ENCODE measurements at places on chromosomes 1 and 21.

- DNase-seq: no peak
These were observed 5.1 kb downstream of the DNASE2B start for GRCh38 chr1:84403347-84403746.

DNA sequence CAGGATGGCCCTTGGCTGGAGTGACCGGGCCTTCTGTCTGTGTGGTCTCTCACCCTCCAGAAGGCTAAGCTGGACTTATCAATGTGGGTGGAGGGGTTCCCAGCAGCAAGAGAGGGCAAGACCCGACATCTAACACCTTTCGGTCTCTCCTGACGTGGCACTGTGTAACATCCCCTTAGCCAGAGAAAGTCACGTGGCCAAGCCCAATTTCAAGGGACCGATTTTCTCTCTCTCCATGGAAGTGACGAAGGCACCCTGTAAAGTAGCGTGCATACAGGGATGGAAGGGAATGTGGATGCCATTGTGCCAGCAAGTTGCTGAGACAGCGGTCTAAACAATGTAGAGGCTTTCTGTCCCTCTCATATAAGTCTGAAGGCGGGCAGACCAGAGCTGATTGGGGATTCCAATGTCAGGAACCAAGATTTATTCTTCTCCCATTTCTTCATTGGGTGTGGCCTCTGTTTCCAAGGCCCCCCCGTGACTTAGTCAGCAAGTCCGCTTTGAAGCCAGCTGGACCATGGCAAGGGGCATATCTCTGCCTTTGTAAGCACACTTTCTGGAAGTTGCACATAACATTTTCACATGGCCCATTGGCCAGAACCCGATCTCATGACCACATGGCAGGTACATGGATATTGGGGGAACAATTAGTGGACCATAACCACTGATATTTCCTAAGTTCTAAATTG lies 12.5 kb downstream of the MX1 start:
- no peak for DNase-seq

GRCh38 chr1:57831624-57832023 lies 407.8 kb upstream of the DAB1 start:
- peak; percentile 93 for DNase-seq

DNA sequence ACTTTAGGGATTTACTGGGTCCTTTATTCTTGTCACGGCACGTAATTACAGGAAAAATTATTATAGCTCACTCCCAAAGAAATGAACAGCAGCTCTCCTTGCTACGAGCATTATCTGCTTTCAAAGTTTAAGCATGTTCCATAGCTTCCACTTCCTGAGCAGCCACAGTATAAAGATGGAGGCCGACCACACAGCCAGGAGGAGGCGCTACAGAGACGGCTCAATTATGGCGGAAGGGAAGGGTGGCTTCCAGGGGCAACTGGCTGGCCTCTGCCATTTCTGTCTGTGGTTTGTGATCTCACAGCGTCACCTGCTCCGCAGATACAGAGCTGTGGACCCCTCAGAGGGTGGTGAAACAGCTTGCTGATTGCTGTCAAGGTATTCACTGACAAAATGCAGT lies 212.3 kb upstream of the GREM2 start:
- DNase-seq: no peak

DNA sequence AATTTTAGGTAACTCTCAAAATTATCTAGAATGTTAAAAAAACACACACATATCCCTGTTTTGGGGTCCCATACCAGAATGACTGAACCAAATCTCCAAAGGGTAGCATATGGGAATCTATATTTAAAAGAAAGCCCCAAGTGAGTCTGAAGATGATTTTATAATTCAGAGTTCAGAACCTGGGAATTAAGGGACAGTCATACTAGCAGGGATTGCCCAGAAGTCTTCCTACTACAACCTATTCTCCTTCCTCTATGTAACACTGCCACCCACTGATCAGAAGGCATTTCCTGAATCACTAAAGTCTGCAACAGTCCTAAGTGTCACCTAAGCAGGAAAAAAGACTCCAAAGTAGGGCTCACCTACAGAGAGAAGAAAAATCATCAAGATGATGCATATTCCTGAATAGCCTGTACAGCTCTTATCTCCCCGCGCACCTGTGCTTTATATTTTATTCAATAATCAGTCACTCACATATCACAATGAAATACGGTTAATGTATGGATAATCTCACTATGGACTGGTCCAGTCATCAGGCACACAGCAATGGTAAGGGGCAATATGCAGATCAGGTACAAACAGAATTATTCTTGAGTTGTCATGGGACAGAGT lies 4.9 kb downstream of the RGS1 start:
- DNase-seq: peak; percentile 58

DNA sequence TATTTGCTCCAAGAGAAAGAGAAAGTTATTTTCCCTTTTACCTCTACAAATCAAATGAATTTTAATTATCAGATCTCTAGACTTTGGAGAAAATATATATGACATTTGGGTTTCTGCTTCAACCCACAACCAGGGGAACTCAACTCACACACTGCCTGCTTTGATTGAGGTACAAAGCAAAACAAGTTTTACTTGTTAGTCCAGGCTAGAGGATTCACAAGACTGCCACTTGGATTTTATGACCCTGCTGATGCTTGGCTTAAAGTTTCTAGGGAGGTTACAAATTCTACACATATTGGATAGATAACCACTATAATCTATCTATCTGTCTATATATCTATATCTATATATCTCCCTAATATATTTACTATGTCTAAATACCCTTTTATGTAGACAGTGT lies 467.3 kb upstream of the RGS18 start:
- DNase-seq: no peak

- DNase-seq: no peak
These were observed 376.4 kb downstream of the BRINP2 start for GRCh38 chr1:177547200-177547599.

GRCh38 chr1:248837781-248838356 lies at the start of gene ZNF672:
ZNF672 (plus strand) TSS chr1:248838224; CDS start chr1:248847275, 9,051 bp downstream.
- peak; percentile 99 for DNase-seq

DNA sequence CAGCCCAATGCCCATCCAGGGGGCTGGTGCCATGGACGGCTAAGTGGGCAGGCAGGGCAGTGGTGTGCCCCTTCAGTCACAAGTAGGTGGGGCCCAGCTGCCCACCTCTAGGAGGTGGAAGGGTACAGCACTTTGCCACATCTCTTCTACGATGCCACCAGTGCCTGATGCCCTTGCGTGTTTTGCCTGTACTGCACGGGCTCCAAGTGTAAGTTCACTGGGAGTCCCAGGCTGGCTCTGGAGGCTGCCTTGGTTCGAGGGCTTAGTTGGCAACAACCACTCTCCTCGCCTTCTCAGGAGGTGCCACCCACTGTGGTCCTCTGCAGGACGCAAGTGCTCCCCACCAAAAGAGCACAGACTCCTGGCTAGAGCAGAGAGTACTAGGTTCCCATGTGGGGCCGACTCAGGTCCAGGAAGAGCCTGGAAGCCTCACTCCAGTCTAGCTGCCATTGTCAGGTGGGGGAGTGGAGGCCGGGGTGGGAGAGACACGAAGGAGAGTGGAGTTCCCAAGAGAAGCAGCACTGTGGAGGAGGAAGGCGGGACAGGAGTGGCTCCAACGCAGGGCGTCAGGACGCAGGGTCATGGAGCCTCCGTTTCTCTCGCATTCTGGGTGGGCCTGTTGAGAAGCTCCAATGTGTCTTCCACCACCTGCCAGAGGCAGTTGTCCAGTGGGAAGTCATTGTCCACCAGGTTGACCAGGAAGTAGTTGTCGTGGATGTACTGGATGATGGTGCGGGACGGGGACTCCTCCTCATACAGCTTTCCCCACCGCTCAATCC lies 15.5 kb downstream of the MTHFR start:
- DNase-seq: no peak

DNA sequence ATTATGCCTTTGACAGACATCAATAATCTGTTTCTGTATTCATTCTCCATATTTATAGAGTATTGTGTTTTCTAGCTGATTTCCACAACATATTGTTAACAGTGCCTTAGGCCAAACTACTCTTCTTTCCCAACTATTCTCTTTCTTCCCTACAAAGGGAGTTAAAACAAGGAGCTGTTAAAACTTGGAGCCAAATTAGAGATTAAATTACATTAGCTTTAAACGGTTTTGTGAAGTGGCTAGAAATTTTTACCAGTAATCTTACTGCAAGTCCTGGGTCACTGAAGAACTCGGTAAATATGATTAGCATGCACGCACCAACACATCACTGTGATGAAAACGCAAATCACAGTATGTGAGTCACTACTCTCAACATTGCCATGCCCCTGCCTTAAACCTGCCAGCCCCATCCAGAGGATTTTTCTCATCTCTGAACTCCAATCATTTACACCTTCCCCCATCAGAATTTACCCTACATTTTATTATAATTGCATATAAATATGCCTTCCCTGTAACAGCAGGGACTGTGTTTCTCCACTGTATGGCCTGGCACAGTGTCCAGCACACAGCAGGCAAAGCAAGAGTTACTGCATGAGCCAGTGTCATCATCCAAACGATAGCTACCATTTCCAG lies 1.5 kb upstream of the PRDX6 start:
- DNase-seq: peak; percentile 41

GRCh38 chr1:75334876-75335389 lies 200.7 kb downstream of the LHX8 start:
- DNase-seq: peak; percentile 11

DNA sequence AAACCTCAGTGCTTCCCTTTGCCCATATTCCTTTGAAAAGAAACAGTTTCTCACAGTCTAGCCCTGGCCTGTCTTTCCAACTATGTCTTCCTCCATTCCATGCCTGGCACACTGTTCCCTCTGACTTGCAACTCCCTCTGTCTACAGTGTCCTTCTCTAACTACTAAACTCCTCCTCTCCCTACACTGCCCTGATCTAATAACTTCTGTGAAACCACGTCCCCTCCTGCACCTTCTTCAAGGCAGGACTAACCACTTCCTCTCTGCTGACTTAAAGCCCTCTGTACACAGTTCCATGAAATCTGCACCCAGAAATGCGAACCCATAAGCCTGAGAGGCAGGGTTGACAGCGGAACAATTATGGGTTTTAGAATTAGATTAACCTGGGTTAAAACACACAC lies 62.2 kb upstream of the ATP1B1 start:
- peak; percentile 61 for DNase-seq

DNA sequence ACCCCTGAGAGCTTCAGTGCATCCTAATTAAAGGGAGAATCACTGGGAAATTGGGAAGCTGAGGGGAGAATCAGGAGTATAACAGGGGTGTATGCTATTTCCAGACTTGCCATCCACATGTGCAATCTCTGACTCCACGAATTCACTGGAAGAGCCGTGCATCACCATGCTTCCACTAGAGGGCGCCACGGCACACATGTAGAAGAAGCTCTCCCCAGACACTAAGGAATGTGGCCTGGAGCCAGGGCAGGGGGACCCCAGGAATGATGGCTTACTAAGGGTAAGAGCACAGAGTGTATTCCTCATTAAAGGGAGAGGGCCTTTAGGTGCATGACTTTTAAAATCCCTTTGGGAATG lies 81.5 kb downstream of the ABCA4 start:
- peak; percentile 78 for DNase-seq

GRCh38 chr1:101540161-101540560 lies 303.3 kb downstream of the S1PR1 start:
- no peak for DNase-seq

DNA sequence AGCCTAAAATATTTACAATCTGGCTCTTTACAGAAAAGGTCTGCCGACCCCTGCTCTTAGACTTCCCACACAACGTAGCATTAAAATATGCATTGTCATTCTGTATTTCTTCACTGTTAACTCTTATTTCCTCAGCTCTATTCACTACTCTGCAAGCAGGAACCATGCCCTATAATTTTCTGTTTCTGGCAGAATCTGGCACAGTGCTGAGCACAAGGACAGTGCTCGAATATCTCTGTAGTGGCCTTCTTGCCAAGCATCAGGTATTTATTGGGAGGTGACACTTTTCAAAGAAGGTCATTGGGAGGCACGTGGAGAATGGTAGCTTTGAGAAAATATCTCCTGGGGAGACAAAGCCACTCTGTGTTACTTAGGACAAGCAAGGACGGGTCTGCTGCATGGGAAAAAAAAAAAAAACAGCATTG lies 77.9 kb downstream of the PSMG1 start:
- no peak for DNase-seq

DNA sequence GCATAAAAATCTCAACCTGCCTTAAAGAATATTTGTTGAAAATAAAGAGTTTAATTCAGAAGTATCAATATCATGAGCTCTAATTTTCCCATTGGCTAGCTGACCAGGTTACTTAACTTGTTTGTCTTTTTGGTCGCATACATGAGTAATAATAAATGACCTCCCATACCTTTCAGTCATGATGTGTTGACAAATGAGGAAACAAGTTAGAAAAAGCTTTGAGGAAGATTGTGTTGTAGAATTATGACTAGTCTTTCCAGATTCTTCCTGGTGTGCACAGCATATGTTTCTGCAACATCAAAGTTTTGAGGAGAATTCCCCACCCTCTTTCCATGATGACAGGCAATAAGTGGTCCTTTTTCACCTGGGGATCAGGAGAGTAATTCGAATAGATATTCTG lies 17.6 kb upstream of the PAPPA2 start:
- peak; percentile 43 for DNase-seq

GRCh38 chr1:2314803-2315673 lies 76.3 kb downstream of the MORN1 start:
- peak; percentile 33 for DNase-seq

DNA sequence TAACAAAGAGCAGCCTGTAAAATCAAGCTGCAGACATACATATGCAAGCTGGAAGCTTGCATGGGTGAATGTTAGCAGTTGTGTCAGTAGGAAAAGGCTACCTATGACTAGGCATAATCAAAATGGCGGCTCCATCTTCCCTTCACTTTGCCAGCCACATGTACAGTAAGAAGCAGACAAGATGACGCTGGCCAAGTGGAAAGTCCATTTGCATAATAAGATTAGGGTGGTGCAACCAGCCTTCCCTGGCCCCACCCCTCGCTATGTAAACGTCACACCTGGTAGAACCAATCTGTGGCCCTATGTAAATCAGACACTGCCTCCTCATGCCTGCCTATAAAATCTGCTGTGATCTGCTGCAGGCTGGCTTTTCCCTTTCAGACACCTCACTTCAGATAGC lies 171.9 kb upstream of the USP25 start:
- DNase-seq: no peak

DNA sequence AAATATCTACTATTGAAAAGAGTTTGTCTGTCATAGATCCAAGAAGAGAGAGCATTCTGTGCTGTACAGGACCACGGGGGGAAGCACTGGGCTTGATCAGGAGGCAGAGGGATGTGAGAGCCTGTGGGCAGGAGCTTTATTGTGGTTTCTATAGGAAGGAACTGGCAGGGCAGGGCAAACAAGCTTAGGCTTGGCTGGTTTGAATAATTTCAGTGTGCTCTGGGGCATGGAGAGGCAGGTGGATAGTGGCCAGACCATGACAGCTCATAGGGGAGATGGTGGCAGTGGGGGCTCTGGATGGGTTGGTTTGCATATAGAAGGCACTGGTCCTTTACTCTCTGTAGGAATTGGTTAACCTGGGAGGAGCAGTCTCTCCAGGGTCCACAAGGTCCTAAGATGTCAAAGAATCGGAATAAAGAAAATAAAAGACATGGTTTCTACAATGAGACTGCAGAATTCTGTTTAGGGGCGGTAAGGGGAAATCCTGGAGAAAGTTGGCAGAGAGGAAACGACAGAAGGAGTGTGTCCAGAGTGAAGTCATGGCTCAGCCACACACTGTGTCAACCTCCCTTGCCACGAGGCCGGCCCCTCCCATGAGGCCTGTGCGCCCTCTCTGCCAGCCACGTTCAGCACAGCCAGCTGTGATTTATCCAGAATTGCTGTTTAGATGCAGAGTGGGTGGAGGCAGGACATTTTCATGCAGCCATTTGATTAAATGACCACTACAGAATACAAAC lies 81.7 kb upstream of the PGBD5 start:
- peak; percentile 86 for DNase-seq

Measured in kidney tubule cell (primary cell).